Umbilical cord (tissue), 2 donors: ENCODE measurements at places on chromosomes 2 and 18. TPM values are rescaled to one million over a fixed set of nuclear protein-coding genes. Genes with fewer than 3 reads are reported as not detected.

GRCh38 chr2:207423886-207424285 lies 105.9 kb upstream of the CREB1 start:
- DNase-seq = no peak

Gene ICA1L
- 16.1 TPM for total RNA-seq

Gene UGT1A3
- not detected for total RNA-seq

Gene REG1B
- 1.4 TPM for total RNA-seq

DNA sequence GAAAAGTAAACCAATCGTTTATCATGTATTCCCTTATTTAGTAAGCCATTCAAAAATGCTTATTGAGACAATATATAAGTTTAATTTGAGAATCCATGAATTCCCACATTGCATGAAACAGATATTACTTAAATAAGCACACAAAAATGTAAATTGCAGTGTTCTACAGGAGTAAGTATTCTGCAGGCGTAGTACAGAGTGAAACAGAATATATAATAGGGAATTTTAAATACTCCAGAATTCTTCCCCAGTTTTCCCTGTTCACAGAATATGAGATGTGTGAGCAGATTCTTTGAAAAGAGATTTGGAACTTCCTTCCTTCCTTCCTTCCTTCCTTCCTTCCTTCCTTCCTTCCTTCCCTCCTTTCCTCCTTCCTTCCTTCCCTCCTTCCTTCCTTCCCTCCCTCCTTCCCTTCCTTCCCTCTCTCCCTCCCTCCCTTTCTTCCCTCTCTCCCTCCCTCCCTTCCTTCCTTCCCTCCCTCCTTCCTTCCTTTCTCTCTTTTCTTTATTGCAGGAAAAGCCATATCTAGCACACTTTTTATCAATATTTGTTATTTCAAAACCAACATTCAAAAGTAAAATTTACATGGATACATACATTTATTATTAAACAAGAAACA lies 977.7 kb upstream of the LRRTM1 start:
- no peak for DNase-seq

Gene IGFBP5
- total RNA-seq = 152 TPM

DNA sequence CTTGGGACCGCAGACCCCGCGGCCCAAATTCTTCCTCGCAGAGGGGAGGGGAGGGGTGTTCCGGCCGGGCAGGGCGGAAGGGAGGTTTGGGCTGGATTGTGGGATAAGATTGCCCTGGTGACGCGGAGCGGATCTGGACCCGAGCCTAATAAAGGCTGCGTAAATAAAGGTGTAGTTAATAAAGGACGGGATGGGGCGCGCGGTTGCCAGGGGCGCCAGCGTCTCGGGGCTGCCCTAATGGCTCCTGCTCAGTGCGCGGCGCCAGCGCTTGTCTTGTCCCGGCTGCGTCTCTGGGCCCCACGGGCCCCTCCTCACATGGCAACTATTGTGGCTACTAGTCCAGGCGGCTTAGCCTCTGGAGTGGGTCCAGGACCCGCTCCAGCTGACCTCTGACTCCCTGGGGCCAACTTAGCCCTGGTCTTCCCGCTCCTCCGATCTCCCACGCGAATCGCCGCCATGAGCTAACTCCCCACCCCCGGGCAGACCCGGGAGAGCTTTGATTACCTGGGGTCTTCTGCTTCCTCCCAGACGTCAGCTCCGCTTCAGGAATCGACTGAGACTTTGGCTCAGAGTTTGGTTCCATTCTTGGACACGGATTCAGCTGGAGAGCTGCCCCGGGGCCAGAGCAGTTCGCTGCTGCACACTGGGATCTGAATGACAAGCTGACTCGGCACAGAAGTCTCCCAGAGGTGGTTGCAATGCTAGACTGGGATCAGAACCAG lies 36.5 kb downstream of the SLC25A52 start:
- DNase-seq = peak; percentile 38

DNA sequence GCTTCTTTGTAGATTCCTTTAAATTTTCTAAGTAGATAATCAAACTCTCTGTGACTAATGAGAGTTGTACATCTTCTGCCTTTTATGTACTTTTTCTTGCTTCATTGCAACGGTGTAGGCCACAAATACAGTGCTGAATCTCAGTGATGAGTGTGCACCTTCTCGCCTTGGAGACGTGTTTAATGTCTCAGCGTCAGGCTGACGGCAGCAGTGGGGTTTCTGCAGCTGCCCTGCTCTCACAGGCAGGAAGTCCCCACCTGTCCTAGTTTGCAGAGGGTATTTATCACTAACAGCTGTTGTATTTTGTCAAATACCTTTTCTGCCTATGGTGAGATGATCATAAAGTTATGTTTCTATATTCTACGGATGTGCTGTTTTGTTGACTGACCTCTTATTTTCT lies 13.3 kb downstream of the AGXT start:
- DNase-seq = no peak

DNA sequence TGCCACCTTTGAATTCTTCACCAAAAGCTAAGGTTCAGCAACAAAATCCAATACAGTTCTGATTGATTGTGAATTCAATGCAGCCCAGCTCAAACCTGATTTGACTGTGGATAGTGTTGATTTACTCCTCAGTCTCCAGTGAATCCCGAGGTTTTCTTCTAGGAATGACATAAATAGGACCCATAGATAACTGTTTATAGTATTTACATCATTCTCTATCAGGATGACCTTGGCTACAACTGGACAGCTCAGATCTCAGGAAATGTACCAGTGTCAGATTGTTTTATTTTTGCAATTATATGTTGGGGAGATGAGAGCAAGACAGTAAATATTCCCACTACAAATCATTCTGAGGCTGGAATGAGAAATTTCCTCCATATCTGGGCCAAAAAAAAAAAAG lies 21.2 kb downstream of the RBM43 start:
- no peak for DNase-seq

- peak; percentile 27 for DNase-seq
These were observed 1.6 kb upstream of the ADRA2B start for GRCh38 chr2:96117701-96118588.

Gene UGT1A4
- not detected for total RNA-seq

- no peak for DNase-seq
These were observed 10.6 kb upstream of the IHH start for GRCh38 chr2:219071131-219071816.

Gene DTNA
- 82.8 TPM for total RNA-seq

- peak; percentile 13 for DNase-seq
These were observed 60.3 kb downstream of the VRK2 start for GRCh38 chr2:58106896-58107295.

GRCh38 chr2:20182241-20182931 lies 42.5 kb downstream of the SDC1 start:
- no peak for DNase-seq

Gene SIX3
- total RNA-seq = not detected

Gene MAP2
- 14.4 TPM for total RNA-seq

DNA sequence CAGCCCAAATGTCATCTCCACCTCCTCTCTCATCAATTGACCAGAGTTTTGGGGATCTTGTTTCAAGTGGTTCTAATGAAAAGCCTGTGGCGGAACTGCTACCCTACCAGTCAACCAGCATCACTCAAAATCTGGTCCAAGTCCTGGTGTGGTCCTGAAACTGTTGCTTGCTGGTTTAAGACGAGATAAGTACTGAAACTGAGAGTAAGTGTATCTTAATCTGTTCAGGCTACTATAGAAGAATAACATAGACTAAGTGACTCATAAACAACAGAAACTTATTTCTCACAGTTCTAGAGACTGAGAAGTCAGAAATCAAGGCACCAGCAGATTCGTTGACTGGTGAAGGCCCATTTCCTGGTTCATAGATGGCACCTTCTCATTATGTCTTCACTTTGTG lies 879 bp upstream of the GALNT5 start:
- no peak for DNase-seq

GRCh38 chr18:3619746-3620145 lies 169.8 kb downstream of the TGIF1 start:
- no peak for DNase-seq

DNA sequence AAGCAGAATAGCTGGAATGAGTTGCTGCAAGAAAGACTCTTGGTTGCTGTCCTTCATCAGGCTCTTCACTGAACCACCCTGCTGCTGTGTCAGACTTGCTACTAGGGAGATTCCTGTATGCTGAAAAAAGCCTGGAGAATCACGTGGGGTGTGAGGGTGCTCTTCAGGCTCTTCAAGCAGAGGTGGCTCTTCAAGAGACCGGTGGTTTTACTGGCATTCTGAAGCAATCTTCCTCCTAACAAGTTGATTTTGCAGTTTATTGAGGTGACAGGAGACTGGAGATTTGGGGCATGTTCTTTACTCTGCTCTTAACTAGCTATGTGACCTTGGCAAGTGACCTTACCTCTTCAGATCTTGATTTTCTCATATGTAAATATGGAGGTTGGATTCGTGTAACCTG lies 14.1 kb downstream of the TMEM178A start:
- no peak for DNase-seq

DNA sequence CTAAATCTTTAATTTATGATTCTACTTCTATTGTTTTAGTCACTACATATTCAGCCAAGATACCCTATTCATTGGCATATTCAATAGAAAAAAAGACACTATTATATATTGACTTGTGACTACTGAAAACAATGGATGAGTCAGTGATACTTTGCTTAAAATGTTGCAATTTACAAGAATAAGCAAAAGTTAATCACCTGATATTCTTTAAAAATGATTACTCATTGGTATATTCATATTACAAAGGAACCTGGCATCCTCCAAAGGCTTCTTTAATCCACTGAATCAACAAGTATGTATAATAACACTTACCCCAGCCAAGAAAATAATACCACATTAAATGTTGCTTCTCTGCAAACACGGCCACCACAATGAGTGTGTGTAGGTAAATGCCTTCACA lies 87.8 kb downstream of the CALCRL start:
- DNase-seq = no peak

DNA sequence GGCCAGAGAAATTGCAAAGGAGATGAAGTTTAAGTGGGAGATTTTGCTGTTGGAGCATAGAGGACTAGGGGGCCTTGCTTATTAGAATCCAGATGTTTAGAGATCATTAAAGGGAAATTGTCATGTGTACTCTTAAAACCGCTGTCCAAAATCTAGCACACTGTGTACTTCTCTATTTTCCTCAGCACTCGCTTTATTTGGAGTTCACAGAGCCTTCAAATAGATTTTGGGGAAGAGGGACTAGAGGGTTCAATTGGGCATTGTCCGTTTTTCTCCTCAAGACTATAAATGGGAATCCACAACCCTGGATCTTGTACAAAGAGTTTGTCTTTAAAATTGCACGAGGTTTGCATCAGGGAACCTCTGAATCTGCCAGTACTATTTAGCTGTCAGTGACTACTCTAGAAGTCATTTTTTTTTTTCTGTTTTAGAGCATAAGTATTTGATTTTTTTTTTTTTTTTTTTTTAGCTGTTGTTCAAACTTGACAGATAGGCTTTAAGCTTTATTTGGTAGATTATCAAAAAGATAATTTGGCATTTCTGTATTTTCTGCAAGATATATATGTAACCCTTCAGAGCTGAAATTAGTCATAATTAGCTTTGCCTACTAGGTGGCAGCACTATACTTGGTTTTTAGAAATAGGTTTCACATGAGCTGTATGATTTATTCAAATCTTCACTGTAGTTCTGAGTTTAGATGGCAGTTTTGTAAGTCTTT lies 14.2 kb downstream of the PMS1 start:
- DNase-seq = peak; percentile 27

DNA sequence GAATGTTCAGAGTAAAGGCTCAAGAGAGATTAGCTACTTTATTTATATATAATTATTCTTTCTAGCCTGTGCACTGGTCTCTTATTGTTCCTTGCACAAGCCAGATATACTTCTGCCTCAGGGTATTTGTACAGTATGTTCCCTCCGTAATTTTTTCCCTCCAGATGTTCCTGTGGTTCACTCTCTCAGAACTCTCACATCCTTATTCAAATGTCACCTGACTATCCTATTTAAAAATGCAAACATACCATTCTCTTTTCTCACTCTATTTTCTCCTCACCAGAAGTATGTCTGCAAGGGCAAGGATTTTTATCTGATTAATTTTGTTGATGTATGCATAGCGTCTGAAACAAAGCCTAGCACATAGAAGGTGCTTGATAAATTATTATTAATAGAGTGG lies 64.0 kb upstream of the CERS6 start:
- DNase-seq = no peak

Gene MRPS5
- 44.1 TPM for total RNA-seq

Gene ACOXL
- 6.0 TPM for total RNA-seq

Gene TRIM54
- total RNA-seq = 5.1 TPM

Gene SPATA3
- total RNA-seq = not detected

DNA sequence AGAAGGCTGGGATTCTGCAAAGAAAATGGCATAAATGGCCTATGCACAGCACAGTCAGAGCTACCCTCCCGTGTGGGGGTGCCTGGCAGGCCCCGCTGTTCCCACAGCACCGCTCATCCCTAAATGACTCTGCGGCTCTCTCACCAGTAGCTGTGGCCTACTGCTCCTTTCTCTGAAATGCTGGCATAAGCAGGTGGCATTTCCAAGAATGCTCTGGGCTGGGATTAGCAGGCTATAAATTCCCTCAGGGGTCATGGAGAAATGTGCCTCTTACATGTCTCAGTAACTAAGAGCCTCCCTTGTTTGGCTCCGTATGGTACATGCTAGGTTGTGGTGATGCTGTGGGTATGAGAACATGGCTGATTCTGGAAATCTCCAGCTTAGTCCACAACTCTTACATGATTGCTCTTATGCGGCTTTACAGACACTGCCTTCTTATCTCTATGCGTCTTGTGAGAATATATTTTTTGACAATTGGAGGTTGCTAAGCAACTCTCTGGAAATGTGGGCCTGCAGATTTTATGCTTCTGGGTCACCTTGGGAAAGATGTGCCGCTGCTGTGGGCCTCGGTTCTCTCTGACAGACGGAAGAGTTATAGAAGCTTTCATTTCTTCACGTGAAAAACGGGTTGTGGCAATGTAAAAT lies 80.3 kb upstream of the GATA6 start:
- peak; percentile 40 for DNase-seq

- no peak for DNase-seq
These were observed 65.0 kb downstream of the SEMA4F start for GRCh38 chr2:74719066-74719465.

GRCh38 chr2:222523783-222524544 lies 99.6 kb downstream of the SGPP2 start:
- DNase-seq = no peak

DNA sequence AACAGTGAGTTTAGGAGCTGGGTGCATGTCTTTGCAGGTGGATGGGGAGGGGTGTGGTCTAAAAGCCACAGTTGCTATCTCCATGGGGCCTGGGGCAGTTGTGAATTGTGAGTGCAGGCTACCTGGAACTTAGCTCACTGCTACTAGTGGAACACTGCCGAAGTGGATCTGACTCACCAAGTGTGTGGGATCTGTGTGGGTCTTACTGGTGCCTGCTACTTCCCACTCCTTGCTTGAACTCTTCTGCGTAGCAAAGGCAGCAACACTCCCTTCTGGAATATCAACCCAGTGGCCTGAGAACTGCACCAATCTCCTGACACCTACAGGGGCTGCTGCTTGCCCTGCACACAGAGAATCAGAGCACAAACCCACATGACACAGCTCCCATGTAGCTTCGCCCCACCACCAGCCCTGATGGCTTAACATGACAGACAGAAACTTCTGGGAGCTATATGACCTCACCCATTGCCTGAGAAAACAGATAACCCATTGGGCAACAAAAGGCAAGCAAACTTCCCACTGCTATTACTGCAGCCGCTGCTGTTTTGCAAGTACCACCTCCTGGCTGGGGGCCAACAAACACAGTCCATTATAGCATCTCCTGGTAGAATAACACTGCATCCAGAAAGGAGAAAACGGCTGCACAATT lies 455.1 kb upstream of the DDX18 start:
- peak; percentile 3 for DNase-seq
